Epithelial cell of proximal tubule (primary cell): ENCODE measurements at places on chromosomes 6 and 20. TPM values are rescaled to one million over a fixed set of nuclear protein-coding genes. Genes with fewer than 3 reads are reported as not detected.

LY6G6F gene
- not detected in 2 replicates for total RNA-seq

DNA sequence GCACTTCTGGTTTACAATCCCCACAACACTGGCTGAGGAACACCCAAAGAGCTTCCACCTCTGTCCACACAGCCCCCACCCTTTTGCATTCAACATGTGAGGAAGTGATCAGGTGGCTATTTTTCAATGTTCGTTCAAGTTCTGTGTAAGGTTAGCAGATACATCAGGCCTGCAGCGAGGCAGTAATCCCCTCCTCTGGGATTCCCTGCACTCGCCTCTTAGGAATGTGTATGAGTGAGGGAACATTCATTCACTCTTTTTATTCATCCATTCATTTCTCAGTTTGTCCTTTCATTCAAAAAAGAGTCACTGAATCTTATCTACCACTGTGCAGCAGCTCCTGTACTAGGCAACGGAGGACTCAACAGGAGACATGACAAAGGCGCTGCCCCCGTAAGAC, 236.4 kb upstream of the PRDM1 start:
- no peak for DNase-seq

DNA sequence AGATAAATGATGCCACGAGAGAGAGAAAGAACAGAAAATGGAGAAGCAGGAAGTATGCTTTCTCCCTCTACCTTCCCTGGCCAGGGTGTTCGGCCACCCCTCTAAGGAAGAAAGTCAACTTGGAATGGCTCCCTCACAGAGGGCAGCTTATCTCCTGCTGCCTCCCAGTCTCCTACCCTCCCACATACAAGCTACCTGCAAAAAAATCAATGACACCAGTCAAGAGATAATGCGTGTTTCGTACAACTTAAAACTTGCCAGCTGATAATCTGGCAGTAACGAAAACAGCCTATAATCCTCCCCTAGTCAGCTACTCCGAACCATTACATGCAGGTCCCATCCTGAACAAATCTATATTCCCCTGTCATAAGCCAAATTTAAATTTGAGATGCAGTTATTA, 61.7 kb downstream of the BTBD9 start:
- DNase-seq, result no peak

HLA-F gene
- total RNA-seq, result 2.5 and 2.8 TPM in 2 replicates

C6orf52 gene
- 2.5 TPM in 1 of 2 replicates, not detected in the other for total RNA-seq

CTNNBL1 gene
- total RNA-seq, result 25.6 and 32.0 TPM in 2 replicates

E2F1 gene
- 17.1 and 35.0 TPM in 2 replicates for total RNA-seq

GRCh38 chr6:46370622-46371021, 120.6 kb downstream of the RCAN2 start:
- DNase-seq, result no peak

DNA sequence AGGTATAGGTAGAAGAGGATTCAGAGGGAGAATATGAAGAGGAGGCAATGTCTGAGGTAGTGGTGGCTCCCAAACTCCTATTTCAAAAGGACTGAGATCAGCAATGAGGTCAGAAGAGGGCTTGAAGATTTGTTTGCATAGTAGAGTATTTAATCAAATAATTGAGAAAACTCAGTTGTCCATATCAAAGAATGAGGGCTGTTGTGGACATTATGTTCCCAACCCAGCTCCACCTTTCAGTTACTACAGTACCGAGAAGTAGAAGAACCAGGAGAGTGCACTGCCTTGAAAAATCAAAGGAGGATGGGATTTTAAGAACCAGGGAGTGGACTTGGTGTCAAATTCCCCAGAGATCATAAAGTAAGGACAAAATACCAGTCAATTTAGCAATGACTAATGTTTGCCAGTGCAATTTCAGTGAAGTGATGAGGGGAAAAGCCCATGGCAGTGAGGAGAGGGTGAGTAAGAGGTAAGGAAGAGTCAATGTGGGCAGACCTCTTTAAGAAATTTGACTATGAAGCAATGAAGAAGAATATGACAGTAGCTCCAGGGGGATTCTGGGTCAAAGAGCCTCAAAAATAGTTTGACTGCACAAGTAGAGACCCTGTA, 382.4 kb downstream of the PKHD1 start:
- DNase-seq, result no peak

DNA sequence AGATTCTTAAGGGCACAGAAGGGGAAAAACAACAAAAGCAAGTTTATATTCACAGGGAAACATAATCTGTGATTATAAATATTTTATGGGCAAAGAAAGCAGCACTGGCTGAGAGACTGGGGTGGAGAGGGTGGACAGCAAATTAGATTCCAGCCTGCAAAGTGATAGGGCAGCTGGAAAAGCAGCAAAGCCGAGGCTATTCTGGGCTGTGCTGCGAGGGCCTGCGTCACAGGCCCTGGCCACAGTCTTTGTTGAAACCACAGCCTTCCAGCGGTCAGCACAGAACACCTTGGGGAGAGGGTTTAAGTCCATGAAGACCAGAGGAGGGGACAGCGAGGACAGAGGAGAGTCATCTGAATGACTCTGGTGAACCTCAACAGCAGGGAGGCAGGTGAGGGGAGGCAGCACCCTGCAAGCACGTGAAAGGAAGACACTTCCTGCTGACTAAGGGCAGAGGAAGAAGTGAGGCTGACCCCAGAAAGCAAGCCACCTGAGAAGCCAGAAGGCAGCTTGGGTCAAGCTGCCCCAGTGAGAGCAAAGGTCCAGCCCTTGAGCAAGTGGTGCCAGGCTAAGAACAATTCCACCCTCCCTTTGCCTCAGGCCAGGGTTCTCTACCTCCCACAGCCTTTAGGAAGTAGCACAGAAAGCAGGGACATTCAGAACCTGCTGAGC, 17.1 kb downstream of the MRPL14 start:
- DNase-seq, result no peak

- DNase-seq, result no peak
These were observed 119.6 kb upstream of the RNF24 start for GRCh38 chr20:4134861-4135379.

MEI4 gene
- 0.06 TPM in 1 of 2 replicates, not detected in the other for total RNA-seq

- peak; percentile 38 for DNase-seq
These were observed 308.7 kb downstream of the PKHD1 start for GRCh38 chr6:51778666-51779065.

DNA sequence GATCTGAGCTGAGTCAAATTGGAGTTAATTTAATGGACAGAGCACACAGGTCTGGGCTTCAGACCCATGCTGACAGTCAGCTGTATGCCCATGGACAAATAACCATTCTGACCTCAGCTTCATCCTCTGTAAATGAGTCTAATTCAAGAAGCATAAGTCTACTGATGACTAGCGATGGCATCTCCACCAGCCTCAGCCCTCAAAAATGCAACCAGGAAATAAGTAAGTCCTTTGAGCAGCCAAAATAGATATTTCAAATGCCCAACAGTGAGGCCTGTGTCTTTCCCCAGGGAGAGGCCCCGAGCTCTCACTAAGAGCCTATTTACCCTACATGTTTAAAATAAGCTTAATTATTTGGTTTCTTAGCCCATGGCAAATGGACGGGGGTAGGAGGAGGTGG, 114.2 kb upstream of the MTHFD1L start:
- DNase-seq, result no peak

ROS1 gene
- total RNA-seq, result not detected in 2 replicates

TDRD6 gene
- 0.06 TPM in 1 of 2 replicates, not detected in the other for total RNA-seq

DNA sequence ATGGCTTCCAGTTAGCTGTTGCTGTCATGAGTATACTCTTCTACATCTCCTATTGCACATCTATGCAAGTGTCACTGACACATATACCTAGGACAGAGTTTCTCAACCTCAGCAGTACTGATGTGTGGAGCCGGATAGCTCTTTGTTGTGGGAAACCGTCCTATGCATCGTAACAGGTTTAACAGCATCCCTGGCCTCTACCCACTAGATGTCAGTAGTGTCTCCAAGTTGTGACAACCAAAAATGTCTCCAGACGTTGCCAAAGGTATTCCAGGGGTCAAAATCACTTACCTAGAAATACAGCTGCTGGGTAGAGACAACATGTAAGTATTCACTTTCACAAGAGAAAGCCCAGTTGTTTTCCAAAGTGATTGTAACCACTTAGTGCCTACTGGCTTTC, 637.6 kb downstream of the RNF144B start:
- peak; percentile 29 for DNase-seq

GRCh38 chr6:152941746-152942145, 41.1 kb downstream of the FBXO5 start:
- DNase-seq, result no peak

GRCh38 chr20:2386516-2387179, 5.9 kb downstream of the TGM6 start:
- DNase-seq, result no peak

GRCh38 chr6:12538881-12539357, 177.6 kb upstream of the PHACTR1 start:
- DNase-seq, result peak; percentile 47

GRCh38 chr20:38633577-38634093, 32.0 kb downstream of the ARHGAP40 start:
- no peak for DNase-seq

COL21A1 gene
- not detected in 2 replicates for total RNA-seq

- DNase-seq, result no peak
These were observed 1.8 kb downstream of the ZNF831 start for GRCh38 chr20:59165396-59165795.

DNA sequence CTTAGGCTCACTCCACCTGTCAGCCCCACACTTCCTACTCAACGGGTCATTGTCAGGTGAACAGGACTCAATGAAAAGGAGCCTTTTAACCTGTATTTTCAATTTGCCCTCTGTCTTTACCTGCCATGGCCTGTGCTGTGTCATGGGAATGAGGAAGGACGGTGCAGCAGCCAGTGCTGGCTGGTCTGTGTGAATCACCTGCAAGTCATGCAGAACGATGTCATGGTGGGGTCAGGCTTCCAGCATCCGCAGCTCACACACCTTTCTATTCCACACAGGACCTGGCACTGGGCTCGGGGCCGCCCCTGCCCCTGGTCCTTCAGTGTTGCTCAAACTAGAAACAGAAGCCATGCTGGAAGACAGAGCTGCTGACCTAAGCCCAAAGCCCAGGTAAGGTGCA, 188.7 kb upstream of the GMDS start:
- peak; percentile 87 for DNase-seq

FAM83C gene
- total RNA-seq, result 0.14 TPM in 1 of 2 replicates, not detected in the other

GRCh38 chr6:119728935-119729334, 379.4 kb upstream of the MAN1A1 start:
- DNase-seq, result no peak

DNA sequence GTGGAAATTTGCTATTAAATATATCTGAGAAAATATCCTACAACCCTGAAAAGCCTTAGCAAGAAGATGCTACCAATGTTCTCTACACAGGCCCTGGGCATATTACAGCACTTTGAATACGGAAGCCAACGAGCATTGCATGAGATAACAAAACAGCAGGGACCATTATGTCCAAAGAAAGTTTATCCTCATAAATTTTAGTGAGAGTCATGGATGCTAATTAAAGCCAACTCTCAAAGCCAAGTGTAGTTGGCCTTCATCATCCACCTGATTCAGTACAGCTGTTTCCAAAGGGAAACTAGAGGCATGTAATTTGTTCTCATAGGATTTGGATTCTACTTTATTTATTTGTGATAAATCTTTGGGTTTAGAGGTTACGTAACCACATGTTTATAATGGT, 564.8 kb downstream of the RFPL4B start:
- DNase-seq, result no peak

- no peak for DNase-seq
These were observed 11.4 kb upstream of the COL9A1 start for GRCh38 chr6:70314296-70314695.

GRCh38 chr6:104623052-104623690, 236.5 kb downstream of the HACE1 start:
- no peak for DNase-seq

DNA sequence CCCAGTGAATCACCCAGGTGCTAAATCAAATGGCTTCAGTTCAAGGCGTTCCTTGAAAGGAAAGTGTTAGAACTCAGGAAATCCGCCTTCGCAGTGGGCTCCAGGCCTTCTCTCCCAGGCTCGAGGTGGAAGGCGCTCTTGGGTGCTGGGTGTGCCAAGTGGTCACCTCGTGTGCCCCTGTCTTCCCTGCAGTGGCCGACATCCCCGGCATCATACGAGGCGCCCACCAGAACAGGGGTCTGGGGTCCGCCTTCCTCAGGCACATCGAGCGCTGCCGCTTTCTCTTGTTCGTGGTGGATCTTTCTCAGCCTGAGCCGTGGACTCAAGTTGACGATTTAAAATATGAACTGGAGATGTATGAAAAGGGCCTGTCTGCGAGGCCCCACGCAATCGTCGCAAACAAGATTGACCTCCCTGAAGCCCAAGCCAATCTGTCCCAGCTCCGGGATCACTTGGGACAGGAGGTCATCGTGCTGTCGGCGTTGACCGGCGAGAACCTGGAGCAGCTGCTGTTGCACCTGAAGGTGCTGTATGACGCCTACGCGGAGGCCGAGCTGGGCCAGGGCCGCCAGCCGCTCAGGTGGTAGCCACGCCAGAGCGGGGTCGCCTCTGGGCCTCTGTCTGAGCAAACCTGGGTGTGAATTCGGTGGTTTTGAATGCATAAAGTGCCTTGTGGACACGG, 17.8 kb downstream of the MTG2 start:
- no peak for DNase-seq

- DNase-seq, result no peak
These were observed at the start of gene APCDD1L for GRCh38 chr20:58515233-58516212. Gene APCDD1L (minus strand): TSS chr20:58515399. CDS start chr20:58514707, 692 bp downstream.

DNA sequence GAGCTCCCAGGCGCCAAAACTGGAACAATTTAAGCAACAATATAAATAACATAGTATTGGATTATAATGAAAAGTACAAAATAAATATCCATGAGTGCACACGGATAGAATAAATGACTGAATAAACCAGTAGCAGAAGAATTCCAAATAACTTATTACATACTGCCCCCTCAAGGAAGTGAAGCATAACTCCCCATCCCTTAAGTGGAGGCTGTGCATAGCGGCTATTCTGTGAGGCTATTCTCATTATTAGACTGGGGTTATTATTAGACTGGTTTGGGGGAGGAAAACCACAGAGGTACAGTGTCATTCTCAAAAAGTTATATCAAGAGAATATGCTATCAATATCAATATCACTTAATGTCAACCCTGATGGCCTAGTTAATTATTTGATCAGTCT, 94.4 kb upstream of the SIRPA start:
- no peak for DNase-seq

DNA sequence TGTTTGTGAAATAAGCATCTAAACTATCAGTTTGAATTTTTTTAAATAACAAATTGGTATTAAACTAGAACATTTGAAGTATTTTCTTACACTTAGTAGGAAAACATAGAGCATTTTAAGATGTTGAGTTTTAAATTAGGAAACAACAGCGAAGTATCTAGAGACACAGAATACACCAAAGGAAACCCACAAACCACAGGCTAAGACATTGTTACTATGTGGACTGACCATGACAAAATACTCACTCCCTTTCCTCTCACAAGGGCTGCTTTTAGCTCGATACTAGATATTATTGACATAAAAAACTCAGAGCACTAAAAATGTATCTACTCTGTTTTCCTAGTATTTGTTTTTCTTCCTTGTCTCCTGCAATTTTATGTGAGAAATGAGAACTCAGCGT, 266.0 kb upstream of the CITED2 start:
- DNase-seq, result no peak

- peak; percentile 16 for DNase-seq
These were observed 339.6 kb upstream of the NOX3 start for GRCh38 chr6:155795173-155795796.
